ENCODE measurements at places on chromosomes 2 and 18.
A peak's percentile ranks its signal among the peaks of the same experiment; 100 is the strongest.

DNA sequence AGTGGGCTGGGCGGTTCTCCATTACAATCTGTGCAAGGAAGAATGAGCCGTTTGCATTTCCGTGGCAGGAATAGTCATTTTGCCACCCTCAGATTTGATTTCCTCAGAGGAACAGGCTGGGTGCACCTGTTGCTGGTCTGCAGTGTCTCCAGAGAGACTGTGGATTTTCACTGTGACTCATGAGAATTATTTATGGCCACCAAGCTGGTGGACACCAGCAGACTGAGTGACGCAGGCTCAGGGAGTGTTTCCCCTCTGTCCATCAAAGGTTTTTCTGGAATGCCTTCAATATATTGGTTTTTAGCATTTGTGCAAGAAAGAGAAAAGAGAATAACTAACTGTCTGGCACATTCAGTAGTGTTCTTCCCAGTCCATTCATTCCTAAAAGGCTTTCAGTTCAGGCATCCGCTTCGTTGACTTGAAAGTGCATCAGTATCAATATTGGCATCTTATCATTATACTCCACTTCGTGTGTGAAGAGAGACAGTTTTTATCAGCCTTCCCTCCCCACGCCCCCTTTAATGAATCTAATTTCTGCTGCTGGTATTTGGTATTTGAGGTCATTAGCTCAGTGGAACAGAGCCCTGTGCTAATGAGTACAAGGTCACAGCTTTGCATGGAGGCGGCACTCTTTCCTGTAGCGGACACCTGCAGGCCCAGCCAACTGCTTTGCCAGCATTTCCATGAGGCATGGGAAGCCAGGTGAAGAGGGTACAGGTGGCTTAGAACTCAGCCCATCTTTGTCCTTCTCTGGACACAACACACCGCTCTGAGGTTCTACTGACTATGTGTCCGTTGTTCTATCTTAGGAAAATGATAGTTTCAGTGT is 39.9 kb downstream of the PRKCE start:
- DNase-seq, result no peak

DNA sequence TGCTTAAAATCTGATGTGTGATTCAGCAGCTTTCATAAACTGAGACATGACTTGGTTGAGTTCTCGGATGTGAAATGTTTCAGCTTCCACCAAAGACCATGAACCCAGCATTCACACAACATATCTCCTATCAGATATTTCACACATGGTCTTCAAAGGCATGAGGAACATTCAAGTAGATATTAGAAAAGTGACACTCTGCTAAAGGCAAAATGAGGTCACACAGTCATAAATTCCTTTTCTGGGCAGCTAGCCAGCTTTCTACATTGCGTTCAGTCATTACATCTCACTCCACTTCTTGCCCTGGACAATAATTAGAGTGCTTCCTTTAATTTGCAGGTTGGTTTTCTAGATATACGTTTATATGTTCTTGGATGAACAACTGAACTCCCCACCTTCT is 96.7 kb downstream of the GAREM1 start:
- peak; percentile 53 for DNase-seq

- no peak for DNase-seq
These were observed 2.2 kb downstream of the INPP4A start for GRCh38 chr2:98446850-98447249.

- DNase-seq, result no peak
These were observed 140.0 kb upstream of the GPC1 start for GRCh38 chr2:240295256-240296103.

GRCh38 chr2:100744589-100744988 is 75.3 kb upstream of the NPAS2 start:
- DNase-seq, result peak; percentile 52

DNA sequence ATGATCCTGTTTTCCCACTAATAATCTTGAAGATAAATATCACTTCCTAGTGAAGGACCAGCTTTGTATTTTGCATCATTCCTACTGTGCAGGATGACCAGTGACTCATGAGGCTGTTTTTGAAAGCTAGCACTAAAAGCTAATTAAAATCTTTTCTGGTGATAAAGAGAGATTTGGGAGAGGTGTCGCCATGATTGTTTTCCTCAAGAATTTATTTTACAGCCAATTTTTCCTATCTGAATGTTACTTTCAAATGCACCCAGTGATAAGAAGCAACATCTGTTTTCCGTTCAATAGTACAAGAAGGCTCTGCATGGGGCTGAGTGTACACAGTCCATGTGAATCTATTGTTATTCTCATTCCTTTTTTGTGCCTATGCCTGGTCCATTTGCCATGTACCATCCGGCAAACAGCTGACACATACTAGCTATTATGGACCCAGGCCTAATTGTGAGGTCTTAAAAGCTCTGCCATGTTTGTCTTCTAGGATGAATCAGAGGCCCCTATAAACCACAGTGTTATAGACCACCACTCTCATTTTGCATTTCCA is 28.4 kb downstream of the MEIS1 start:
- no peak for DNase-seq
